ENCODE measurements at places on chromosomes 2 and 18. TPM values are rescaled to one million over a fixed set of nuclear protein-coding genes. Genes with fewer than 3 reads are reported as not detected.

AKAIN1 gene
- not detected for total RNA-seq

PTGR3 gene
- total RNA-seq = 16.9 TPM

IL1RN gene
- total RNA-seq = 5.4 TPM

LAMA3 gene
- total RNA-seq = 57.5 TPM

SLC5A7 gene
- not detected for total RNA-seq

TET3 gene
- total RNA-seq = 8.6 TPM

EFHD1 gene
- 9.6 TPM for total RNA-seq

EVX2 gene
- total RNA-seq = not detected

COL3A1 gene
- 237 TPM for total RNA-seq

CSRNP3 gene
- 1.5 TPM for total RNA-seq
